Stimulated activated CD8-positive, alpha-beta memory T cell treated with anti-CD3 and anti-CD28 coated beads, Interleukin-7, amount 100 ng/mL, for 24 hours (primary cell): ENCODE measurements at places on chromosomes 6 and 20.

DNA sequence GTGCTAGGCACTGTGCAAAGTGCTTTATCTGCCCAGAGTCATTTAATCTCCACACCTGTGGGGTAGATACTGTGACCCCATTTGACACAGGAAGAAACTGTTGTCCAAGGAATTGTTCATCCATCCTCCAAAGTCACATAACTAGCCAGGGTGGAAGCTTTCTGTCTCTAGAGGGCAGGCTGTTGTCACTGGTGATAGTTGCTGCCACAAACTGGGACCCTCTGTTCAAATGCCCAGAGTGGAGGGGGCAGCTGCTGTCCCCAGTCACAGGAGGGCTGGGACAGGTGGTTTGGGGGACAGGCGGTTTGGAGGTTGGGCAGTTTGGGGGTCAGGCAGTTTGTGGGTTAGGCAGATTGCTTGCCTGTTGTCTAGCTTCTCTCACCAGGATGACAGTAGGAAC, 16.1 kb upstream of the TMEM242 start:
- no peak for DNase-seq

GRCh38 chr6:37491830-37492208, 7.9 kb downstream of the CCDC167 start:
- DNase-seq: no peak

GRCh38 chr6:72740135-72740534, 118.3 kb downstream of the KCNQ5 start:
- DNase-seq: no peak

DNA sequence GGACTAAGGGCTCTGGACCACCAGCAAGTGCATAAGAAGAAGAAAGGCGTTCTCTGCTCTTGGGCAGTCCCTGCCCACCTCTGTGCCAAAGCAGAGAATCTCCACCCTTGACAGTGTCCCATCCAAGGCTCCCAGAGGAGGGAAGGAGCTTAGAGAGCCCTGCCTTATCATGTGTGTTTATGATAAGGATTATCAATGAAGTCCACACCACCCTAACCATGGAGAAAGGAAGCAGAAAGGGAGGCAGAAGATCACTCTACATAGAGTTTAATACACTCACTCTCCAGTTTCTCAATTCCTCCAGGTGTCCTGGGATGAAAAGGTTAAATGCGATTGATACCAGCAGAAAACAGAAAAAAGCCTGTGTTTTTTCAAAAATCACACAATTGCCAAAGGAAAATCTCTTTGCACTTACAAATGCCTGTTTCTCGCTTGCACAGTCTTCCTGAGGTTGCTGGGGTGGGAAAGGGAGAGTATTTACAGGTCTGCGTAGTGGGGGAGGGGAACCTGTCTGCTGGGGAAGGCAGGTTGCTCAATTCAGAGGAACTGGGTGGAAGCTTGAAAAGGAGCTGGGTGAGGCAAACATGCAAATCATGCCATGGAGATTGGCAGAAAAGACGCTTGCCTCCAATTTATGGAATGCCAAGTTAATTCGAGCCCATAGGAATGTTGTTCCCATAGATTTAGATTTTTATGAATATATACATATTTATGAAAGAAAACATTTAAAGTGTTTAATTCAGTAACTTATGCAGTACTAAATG, 104.0 kb downstream of the EYA2 start:
- DNase-seq: no peak

DNA sequence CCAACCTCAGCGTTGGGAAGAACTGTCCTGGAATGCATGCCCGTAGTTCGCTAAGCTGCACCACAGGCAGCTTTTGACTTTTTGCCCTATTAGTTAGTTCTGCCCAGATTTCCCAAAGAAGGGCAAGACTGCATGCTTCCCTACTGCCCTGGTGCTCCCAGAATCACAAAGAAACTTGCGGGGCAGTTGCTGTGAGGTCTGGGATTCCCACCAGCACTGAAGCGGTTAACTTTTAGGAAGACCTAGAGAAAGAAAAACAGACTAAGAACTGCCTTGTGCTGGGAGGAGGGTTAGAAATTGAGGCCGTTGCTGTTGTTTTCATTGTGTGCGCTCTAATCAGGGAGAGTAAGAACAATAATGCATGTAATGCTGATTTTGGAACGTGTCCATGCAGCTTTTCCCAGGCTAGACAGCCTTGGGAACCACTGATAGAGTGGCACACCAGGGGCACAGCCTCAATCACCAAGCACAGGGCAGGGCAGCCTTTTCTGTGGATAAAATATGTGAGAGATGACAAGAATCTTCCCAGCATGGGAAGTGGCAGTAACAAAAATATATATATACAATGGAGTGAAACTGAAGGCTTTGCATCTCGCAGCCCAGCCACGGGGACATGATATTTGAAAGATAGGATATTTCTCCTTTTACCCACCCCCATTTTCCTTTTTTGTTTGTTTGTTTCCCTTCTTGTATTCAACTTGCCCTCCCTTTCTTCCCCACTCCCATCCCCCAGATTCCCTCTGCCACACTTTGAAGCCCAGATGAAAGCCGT, 137.7 kb upstream of the HEY2 start:
- no peak for DNase-seq

GRCh38 chr6:113104541-113104940, 752.6 kb upstream of the MARCKS start:
- DNase-seq: no peak

GRCh38 chr6:1594445-1595200, 15.1 kb upstream of the FOXC1 start:
- DNase-seq: no peak

- DNase-seq: no peak
Measured at GRCh38 chr6:6037179-6037578, 30.5 kb upstream of the NRN1 start.

GRCh38 chr6:14549304-14549770, 431.8 kb downstream of the CD83 start:
- no peak for DNase-seq

GRCh38 chr6:35185302-35185681, 28.5 kb upstream of the SCUBE3 start:
- DNase-seq: no peak

- no peak for DNase-seq
Measured at GRCh38 chr20:8780915-8781314, 288.0 kb upstream of the PLCB4 start.

DNA sequence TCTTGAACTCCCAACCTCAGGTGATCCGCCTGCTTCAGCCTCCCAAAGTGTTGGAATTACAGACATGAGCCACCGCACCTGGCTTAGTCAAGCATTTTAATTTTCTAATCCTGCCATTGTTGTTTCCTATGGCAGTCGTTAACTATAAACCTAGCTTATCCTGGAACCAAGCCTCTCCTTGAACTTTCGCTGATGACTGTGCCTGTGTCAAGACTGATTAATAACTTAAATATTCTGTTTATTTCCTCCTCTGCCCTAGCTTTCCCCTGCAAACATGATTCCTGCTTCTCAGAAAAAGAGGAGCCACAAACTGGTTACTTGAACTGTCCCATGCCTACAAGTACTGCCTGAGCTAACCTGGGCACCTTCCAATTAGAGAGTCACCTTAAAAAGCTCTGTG, 1.5 kb downstream of the VNN1 start:
- DNase-seq: no peak

- DNase-seq: no peak
Measured at GRCh38 chr20:57031867-57032355, 234.5 kb downstream of the BMP7 start.

DNA sequence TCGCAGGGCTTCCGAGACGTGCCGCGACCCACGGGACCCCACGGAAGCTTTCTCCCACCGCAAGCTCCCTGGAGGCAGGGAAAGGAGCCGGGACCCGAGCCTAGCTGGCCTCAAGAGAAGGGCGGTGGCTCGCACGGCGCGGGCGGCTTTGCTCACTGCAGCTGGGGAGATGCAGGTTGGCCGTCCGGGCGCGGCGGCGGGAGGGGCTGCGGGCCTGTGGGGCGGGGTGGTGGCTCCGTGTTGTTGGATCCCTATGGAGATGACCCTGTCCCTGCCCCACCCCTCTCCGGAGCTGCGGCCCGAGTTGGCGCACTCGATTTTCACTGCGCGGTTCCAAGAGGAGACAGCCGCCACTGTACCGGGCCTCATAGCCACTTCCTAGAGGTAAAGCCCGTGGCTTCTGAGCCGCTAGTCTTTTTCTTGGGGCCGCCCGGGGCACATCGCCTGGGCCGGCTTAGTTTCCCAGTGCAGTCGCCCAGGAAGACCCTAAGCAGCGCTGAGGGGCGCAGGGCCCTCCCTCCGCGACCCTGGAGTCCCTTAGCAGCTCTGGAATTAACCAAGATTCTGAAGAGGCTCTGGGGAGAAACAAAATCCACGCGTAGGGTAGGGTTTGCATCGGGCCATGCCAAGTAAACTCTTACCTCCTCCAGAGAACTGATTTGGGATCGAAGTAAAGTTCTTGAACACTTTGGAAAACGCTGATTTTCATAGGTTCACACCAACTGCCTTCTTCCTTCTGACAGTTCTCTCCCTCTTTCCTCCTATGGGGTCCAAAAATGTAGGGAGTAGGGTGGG, at the start of gene ECT2L:
TSS of gene ECT2L (plus strand) at position 279 of the 795 bp plus-strand sequence. CDS start 17,188 bp downstream, outside the sequence.
- DNase-seq: no peak

- DNase-seq: no peak
Measured at GRCh38 chr20:18849131-18849530, 35.5 kb downstream of the SCP2D1 start.

DNA sequence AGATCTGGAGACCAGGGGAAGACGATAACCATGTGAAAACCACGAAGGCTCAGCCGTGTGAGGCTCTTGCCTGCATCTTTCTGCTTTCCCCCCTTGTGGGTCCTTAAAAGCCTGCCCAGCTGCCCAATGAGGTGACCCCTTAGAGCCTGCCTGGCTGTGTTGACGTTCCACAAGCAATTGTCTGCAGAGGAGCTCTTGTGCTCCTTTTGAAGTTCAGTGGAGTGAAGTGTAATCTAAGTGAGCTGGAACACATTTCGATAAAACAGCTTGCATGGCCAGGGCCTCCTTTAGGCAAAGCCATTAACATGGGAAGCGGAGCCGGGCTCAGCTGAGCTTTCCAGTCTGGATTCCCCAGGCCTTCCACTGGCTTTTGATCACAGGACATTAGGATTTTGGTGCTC, 27.3 kb upstream of the TCP11 start:
- no peak for DNase-seq

DNA sequence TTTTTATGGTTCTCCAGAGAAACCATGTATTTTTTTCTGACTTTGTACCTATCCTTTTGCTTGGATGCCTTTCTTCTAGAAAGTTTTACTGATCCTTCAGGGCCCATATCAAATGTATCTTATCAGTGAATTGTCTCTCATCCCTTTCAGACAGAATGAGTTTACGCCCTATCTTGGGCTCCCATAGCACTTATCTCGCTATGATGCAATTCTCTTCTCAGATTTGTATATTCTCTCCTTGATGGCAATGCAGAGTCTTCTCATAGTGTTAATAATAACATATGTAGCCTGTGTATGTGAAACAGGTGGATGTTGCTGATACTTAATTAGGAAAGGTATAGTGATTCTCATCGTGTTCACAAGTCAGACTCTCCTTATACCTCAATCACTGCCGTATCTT, 336.2 kb downstream of the UTRN start:
- no peak for DNase-seq

DNA sequence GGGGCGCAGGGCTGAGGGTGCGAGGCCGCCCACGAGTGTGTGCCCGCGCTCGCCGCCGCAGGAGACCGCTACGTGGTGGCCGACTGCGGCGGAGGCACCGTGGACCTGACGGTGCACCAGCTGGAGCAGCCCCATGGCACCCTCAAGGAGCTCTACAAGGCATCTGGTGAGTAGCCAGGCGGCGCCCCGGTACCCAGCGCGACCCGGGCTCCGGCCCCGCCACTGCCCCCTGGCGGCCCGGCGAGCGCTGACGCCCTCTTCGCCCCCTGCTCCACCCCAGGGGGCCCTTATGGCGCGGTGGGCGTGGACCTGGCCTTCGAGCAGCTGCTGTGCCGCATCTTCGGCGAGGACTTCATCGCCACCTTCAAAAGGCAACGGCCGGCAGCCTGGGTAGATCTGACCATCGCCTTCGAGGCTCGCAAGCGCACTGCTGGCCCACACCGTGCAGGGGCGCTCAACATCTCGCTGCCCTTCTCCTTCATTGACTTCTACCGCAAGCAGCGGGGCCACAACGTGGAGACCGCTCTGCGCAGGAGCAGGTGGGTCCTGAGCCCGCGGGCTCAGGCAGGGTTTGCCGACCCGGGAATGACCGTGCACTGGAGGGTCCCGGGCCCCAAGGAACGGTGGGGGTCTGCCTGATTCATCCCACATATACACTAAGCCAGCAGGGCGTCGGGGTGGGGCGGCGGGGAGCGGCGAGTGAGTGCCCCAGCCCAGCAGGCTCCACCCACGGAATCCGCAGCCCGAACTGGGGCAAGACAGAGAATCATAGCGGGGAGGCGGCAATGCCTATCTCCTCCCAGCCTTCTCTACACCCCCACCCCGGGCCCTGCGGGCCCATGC, 17.4 kb downstream of the HSPA12B start:
- no peak for DNase-seq

DNA sequence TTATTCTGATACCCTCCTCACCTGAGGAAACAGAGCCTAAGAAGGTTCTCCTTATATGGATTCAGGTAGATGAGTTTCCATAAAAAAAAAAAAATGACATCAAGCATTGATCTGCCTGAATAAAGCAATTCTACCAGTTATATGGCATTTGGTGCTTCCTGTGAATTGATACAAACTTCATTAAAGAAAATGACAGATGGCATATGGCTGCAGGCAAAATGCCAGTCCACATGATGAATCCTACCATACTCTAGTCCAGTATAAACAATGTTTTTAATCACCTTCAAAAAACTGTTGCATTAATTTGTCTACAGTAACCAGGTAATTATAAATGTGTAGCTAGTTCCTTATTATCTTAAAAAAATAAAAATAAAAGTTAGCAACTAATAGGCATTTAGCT, 559.2 kb upstream of the FLRT3 start:
- DNase-seq: no peak

- DNase-seq: no peak
Measured at GRCh38 chr6:36975231-36976006, 10.6 kb downstream of the MTCH1 start.

GRCh38 chr20:42945234-42945994, 244.3 kb downstream of the PTPRT start:
- DNase-seq: no peak

DNA sequence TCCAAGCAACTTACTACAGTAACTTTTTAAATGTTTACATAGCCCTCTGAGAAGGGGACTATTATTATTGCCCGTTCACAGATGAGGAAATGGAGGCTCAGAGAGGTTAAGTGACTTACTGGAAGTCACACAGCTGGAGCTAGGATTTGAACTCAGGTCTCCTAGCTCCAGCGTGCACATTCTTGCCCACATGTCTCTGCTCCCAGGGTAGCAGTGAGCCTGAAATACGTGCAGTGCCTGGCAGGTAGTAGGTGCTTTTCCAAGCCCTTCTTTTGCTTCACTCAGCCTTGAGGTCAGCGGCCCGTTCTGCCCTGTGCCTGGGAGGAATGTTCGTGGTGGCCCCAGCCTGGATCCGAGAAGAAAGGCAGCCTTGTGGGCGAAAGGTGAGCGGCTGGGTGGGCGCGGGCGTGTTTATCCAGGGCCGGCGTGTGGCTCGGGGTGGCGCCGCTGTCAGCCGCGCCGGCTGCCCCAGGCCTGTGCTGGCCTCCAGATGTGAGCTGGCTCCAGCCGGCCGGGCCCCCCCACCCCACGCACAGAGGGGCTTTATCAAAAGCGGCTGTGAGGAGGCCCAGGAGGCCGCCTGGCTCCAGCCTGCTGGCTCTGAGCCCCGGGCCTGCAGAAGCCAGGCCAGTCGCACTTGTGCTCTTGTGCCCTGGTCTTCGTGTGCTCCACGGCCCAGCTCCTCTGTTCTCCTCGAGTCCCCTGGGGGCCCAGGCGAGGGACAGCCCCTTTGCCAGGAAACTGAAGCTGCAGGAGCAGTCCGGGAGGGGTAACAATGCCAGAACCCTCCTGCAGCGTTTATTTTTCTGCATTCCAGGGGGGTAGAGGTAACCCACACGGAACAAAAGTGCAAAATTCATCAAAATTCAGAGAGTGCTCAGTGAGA, 58.1 kb downstream of the UBE2V1 start:
- no peak for DNase-seq
